ENCODE measurements at places on chromosomes 7 and 10.
A peak's percentile ranks its signal among the peaks of the same experiment; 100 is the strongest.

DNA sequence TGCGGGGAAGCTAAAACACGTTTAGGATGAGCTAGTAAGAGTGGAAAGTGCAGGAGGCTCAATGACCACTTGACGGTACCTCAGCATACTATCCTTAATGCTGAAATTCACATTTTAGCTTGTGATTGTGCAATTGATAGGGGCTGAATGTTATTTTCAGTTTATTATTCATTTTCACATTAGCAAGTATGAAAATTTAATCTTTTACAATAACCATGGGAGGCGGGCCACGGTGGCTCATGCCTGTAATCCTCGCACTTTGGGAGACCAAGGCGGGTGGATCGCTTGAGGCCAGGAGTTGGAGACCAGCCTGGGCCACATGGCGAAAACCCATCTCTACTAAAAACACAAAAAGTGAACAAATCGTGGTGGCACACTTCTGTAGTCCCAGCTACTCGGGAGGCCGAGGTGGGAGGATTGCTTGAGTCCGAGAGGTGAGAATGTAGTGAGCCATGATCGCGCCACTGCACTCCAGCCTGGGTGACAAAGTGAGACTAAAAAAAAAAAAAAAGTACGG lies 22.0 kb upstream of the ANLN start:
- no peak for DNase-seq

- DNase-seq: no peak
These were observed 63.1 kb upstream of the ANKRD1 start for GRCh38 chr10:90983914-90984549.

- no peak for DNase-seq
These were observed 99.7 kb downstream of the PAXIP1 start for GRCh38 chr7:154903083-154903731.

DNA sequence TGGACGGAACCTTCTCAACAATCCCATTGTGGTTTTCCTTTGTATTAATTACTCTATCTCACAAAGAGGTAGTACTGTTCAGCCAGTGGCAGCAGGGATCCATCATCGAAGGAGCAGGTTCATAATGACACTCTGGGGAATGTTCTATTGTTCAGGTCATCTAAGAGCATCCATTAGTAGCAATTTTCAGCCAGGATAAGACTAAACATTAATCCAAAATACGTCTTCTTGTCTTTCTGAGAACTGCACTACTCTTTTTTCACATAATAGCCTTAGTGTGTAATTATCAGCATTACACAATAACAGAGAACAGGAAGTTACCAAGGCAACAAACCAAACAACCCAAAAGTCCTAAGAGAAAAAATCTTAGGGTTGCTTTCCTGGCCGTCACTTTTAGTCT lies 259.5 kb upstream of the VWC2 start:
- DNase-seq: no peak

DNA sequence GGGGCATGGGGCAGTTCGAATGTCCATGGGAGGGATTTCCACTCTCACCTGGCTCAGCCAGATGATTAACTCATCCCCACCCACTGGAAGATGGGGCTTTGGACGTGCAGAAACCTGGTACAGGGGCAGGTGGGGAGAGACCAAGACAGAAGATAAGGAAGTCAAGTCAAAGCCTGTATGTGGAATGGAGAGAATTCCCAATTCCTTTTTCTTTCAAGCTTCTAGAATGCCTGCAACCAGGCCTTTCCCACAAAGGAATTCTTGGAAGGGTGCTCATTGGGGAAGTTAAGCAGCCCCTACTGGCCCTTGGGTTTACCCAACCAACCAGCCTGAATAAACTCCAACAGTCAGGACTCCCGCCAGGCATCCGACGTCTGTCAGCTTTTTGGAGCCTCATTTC lies 39.1 kb downstream of the CCM2 start:
- DNase-seq: no peak

- no peak for DNase-seq
These were observed 41.1 kb upstream of the PRKAR1B start for GRCh38 chr7:767941-768731.

- DNase-seq: peak; percentile 52
These were observed 22.2 kb downstream of the LIPK start for GRCh38 chr10:88728107-88728763.

- no peak for DNase-seq
These were observed 76.2 kb downstream of the SFMBT2 start for GRCh38 chr10:7334642-7334964.

GRCh38 chr7:121449329-121449728 lies 53.2 kb upstream of the FAM3C start:
- DNase-seq: no peak

DNA sequence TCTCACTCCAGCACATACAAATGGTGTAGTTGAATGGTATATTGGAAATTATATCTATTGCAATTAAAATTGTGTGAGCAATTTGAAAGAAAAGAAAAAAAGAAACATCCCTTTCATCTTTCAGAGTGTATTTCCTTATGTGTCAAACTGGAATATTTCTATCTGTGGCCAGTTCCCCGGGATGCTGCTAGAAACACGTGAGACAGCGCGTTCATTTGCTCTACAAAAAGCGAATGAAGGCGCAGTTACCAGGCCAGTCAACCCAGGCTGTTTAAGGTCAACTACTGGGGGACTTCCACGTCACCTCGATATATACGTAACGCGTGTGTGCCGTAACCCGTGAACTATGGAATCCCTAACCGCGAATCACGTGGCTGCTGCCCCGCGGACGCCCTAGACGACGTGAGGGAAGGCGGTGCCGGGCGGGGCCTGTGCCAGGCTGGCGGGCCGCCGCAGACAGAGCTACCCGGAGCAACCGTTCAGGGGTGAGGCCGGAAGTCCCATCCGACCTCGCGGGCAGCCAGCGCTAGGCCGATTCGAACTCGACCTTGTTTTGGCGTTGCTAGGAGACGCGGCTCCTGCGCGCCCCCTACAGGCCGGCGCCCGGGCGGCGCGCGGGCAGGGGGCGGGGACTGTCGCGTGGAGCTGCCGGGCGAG lies 1.1 kb upstream of the ARL4A start:
- peak; percentile 92 for DNase-seq

DNA sequence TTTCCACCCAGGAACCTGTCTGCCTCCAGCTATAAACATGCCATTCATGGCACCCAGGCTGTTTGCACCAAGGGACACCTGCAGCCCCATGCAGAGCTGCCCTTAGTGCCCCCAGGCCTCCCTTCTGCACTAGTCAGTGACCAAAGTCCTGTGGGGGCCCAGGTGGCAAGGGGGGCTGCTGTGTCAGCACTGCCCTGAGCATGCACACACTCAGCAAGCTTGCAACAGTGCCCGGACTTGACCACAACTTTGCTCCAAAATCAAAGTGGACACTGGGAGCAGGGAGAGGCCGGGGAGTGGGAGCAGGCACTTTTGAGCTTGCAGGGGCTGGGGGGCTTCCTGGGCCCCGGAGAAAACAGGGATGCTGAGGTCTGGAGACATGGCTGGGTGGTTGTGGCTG lies 192.9 kb upstream of the MBL2 start:
- no peak for DNase-seq

DNA sequence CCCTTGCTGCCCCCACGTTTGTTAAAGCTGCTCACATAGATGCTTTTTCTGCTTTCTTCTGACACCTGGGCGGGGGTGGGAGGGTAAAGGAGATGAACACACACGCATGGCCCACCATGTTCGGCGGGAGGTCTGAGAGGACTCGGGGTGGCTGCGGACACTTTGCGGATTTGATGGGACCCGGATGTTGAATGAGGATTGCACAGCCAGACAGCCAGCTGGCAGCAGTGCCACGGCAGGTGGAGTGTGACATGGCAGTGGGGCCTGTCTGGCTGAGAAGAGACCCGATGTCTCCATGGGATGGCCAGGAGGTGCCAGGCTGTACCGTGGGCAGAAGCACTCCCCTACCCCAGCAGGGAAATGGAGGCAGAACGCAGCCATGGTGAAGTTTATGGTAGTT lies 31.2 kb downstream of the PPP2R2D start:
- no peak for DNase-seq

- no peak for DNase-seq
These were observed 118.2 kb downstream of the ST7 start for GRCh38 chr7:117071551-117071950.

GRCh38 chr7:144812379-144813283 lies 23.2 kb downstream of the TPK1 start:
- DNase-seq: no peak

- no peak for DNase-seq
These were observed 22.1 kb upstream of the PPP1R17 start for GRCh38 chr7:31664890-31665289.

DNA sequence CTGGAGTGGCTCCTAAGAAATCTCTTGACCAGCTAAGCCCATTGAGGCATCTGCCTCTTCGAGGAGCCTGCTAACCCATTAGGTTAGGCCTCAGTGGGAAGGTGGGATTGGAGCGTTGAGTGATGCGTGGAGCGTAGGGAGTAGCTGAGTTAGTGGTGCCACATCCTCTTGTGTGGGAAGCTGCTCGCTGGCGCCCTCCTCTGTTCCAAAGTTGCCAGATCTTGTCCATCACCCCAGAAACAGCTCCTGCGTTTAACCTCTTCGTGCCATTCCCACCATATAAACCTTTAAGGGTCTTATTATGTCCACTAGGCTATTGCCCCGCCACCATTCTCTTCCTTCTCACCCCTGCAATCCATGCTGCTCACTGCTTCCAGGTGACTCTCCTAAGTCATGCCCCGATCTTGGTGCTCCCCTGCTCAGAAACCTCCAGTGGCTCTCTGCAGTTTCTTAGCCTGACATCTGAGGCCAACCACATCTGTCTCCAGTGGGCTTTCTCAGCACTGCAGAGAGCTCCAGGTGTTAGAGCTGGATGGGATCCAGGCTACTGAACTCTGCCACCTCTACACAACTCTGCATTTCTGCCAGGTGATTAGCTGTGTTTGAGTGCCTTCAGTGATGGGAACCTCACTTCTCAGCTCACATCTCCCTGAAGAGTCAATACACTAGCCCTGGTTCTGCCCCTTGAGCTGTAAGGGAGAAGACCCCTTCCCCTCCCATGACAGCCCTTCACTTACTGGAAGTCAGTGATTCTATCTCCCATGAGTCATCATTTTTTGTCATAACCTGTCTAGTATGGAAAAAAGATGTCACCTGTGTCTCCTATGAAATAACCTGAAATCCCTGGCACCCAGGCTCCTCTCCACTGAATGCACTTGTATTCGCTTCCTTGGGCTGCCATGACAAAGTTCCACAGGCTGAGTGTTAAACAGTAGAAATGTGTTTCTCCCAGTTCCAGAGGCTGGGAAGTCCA lies 65.0 kb upstream of the FGFR2 start:
- DNase-seq: no peak

- no peak for DNase-seq
These were observed 43.4 kb upstream of the AGBL3 start for GRCh38 chr7:134942690-134943466.

DNA sequence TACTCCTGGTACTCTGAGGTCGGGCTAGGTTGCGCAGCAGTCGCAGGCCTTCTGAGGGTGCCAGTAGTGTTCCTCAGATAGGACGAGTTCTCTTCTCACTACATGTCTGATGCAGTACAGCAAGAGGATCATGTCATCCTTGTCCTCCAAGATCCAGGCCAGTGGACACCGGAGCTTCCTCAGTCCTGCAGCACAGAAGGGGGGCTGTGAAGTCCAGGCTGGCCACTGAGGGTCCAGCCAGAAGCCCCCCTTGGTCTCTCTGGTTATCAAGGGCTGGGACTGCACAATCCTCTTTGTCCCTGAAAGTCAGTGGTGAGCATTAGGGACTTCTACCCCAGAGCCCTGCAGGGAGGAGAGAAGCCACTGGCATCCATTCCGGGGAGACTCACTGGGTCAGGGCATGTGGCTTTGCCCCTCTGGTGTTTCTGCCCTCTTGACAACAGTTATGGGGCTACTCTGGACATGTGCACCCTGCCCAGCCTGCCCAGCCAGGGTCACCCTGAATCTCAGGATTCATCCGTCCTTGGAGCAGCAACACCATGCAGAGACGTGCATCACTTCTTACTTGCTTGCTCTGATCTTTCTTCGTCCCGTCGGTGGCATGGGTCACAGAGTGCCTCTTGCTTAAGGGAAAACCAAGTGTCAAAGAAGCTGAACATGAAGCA lies 125.7 kb downstream of the ADCY1 start:
- DNase-seq: no peak

DNA sequence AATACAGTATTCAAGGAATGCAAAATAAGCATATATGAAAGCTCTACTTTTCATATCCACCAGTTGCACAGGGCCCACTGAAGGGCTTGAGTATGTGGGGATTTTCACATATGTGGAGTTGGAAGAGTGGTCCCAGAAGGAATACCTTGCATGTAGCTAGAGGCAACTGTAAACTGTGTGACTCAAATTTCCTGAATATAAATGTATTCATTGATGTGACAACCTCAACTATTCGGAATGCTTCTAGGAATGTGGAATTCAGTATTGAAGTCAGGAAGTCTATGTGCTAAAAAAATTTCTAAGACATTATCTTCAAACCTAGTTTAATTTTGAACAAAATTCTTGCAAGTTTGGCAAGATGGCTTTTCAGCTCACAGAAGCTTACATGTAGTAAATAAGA lies 695.5 kb upstream of the SEMA3D start:
- no peak for DNase-seq

- no peak for DNase-seq
These were observed 344.3 kb downstream of the GLRX3 start for GRCh38 chr10:130480491-130480890.

DNA sequence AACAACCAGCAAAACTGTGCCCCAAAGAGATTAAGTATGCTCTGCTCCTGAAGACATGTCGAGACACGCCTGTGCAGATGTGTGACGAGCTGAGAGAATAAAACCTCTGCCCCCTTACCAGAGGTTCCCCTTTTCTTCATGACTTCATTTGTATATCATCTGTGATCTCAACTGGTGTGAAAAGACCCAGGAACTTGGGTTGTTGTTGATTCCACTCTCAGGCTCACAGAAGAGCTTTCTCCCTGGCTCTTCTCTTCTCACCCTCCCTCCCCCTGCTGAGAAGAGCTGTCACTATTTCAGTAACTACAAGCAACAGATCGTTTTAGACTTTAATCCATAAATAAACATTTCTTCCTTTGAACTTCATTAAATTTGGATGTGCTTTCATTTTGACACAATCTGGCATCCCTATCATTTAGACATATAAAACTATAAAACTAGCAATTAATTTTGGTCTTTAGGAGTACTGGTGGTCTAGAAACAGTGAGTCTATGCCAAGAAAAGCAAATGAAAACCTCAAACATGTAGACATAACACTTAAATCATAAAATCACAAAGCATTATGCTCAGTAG lies 179.3 kb upstream of the FZD8 start:
- no peak for DNase-seq

DNA sequence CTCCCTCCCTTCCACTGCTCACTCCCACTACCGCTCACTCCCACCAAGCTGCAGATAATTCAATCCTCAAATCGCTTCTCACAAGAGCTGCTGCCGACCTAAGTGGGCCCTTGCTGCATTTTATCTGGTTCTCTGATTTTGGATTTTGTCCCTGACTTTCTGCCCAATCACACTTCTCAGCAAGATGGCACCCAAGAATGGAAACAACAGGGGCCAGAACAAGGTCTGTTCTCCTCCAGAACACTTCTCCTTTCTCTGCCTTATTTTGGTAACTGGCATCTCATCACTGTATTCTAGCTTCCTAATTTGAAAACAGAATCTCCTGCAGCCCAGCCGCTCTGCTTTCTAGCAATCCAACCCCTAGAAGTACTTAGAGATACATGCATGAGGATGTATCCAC lies 172.8 kb downstream of the GRID1 start:
- no peak for DNase-seq

- DNase-seq: peak; percentile 26
These were observed 54.3 kb upstream of the TNRC18 start for GRCh38 chr7:5477723-5478531.

- DNase-seq: no peak
These were observed 9.8 kb upstream of the FXYD4 start for GRCh38 chr10:43361547-43362190.

GRCh38 chr7:4209126-4209525 lies 473.0 kb upstream of the FOXK1 start:
- DNase-seq: no peak

All from cardiac fibroblast (primary cell).